Breast epithelium (tissue), 4 donors: ENCODE measurements at places on chromosomes 12 and 14. TPM values are rescaled to one million over a fixed set of nuclear protein-coding genes. Genes with fewer than 3 reads are reported as not detected.

Gene TESPA1
- 1.3 TPM for total RNA-seq

Gene IL26
- not detected for total RNA-seq

DNA sequence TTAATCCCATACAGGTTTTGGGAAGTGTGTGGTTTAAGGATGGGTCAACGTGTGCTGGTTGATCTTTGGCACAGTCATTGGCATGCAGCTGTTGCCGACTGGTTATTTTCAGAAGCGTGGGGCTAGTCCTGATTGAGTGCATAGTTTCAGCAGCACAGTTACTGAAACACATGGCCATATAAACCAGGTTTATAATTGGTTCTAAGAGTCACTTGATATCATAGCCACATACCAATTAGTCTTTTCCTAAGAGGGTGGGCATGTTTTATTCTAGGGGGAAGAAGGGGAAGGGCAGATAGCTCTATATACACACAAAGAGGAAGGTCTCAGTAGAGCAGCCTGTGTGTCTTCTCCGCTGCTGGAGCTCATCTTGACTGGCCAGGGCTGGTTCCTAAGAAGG, 11.0 kb upstream of the RPS6KL1 start:
- H3K27me3 ChIP-seq, result no peaks in the 10 kb centered on the region
- H3K27ac ChIP-seq, result no peak overlapping the region
- no peak for DNase-seq
- no peak overlapping the region for H3K4me3 ChIP-seq
- no peaks in the 10 kb centered on the region for H3K36me3 ChIP-seq

GRCh38 chr12:57127101-57127725, 1.1 kb upstream of the LRP1 start:
- H3K4me3 ChIP-seq, result peak overlapping the region; percentile 63
- no peaks in the 10 kb centered on the region for H3K36me3 ChIP-seq
- H3K4me1 ChIP-seq, result no peaks in the 10 kb centered on the region
- peak; percentile 78 for DNase-seq

- no peak overlapping the region for H3K27ac ChIP-seq
- H3K4me1 ChIP-seq, result no peaks in the 10 kb centered on the region
- no peaks in the 10 kb centered on the region for H3K27me3 ChIP-seq
- H3K4me3 ChIP-seq, result peak overlapping the region; percentile 54
- DNase-seq, result no peak
Observed at GRCh38 chr14:75515629-75515996, 6.7 kb upstream of the BATF start.

- no peak overlapping the region for H3K27ac ChIP-seq
- no peaks in the 10 kb centered on the region for H3K4me1 ChIP-seq
- no peaks in the 10 kb centered on the region for H3K27me3 ChIP-seq
Observed at GRCh38 chr14:64755781-64756221, 51.6 kb downstream of the PLEKHG3 start.

GRCh38 chr12:42446761-42447160, 120.8 kb downstream of the PPHLN1 start:
- H3K27me3 ChIP-seq, result no peaks in the 10 kb centered on the region
- H3K4me1 ChIP-seq, result no peaks in the 10 kb centered on the region
- H3K4me3 ChIP-seq, result no peak overlapping the region
- no peaks in the 10 kb centered on the region for H3K36me3 ChIP-seq

GRCh38 chr14:88129306-88130056, 124.5 kb downstream of the GPR65 start:
- H3K4me3 ChIP-seq, result no peak overlapping the region
- no peaks in the 10 kb centered on the region for H3K27me3 ChIP-seq
- H3K27ac ChIP-seq, result peak overlapping the region; percentile 58
- no peaks in the 10 kb centered on the region for H3K36me3 ChIP-seq
